ENCODE measurements at places on chromosomes 3 and 15.

DNA sequence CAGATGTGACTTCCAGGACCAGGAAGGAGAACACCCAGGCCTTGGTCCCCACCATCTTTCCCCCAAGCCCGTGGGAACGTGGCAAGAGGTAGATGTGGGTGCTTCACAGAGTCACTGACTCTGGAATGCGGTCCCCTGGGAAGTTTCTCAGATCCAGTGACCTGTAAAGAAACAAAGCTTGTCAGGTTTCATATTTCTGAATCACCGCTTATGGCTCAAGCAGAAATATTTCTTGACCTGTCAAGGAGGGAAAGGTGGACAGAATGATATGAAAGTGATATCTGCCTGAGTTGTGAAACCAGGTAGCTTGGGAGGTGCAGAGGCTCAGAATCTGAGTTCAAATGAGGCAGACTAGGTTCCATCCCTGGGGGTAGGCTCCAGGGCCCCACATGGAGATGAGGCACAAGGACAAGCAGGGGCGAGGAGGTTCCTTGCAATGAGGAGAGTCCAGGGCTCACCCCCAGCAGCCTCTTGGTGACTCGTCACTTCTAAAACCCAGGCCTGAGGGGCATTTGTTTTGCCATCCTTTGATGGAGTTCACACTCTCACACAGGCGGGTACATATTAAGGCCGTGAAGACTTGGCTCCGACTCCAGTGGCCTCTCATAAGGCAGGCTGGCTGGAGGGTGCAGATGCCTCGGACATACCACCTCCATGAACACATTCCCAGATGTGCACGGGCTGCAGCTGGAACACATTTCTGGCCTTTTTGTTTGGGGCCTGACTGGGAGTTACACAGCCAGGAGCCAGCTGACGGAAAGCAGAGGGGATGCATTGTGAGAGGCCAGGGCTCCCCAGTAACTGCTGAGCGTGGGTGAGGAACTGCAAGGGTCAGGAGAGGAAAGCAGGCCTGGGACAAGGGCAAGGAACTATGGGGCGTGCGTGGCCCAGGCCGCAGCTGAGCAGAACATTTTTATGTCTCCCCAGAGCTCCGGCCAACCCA is 1.3 kb downstream of the CILP start:
- DNase-seq = peak; percentile 7

DNA sequence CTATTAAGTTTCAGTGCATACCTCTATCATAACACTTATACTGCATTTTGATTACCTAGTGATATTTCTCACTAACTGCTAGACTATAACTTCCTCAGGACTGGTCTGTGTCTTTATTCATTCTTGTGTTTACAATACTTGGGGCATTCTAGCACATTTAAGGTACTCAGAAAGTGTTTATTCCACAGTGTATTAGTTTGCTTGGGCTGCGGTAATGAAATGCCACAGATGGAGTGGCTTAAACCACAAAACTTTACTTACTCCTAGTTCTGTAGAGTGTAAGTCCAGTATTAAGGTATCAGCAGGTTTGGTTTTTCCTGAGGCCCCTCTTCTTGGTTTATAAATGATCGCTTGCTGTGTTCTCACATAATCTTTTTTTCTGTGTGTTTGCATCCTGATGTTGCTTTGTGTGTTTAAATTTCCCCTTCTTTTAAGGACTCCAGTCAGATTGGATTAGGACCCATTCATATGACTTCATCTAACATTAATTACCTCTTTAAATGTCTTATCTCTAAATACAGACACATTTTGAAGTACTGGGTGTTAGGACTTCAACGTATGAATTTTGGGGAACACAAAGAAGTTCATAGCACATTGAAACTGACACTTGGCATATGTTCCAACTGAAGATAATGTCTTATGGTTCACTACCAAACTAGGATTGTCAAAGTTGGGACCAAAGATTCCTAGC is 23.9 kb downstream of the RNF111 start:
- no peak for DNase-seq

DNA sequence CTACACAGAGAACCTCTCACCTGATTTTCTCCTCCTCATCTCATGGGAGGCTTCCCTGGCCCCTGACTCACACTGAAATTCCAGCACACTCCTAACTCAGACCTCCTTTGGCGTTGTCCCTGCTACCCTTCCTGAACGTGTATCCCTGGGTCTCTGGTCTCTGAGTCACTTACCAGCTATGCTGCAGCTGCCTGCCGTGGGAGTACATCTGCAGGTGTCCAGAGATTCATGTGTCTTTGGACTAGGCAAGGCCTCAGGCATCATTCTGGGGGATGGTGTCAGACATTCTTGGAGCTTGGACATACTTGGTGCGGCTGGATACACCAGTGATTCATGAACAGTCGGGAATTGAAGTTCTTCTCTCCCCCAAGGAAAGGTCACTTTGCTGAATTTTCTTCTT is 148.8 kb upstream of the TRIM42 start:
- peak; percentile 87 for DNase-seq

GRCh38 chr3:78823859-78824258 is 943.9 kb downstream of the ROBO1 start:
- DNase-seq = peak; percentile 63

DNA sequence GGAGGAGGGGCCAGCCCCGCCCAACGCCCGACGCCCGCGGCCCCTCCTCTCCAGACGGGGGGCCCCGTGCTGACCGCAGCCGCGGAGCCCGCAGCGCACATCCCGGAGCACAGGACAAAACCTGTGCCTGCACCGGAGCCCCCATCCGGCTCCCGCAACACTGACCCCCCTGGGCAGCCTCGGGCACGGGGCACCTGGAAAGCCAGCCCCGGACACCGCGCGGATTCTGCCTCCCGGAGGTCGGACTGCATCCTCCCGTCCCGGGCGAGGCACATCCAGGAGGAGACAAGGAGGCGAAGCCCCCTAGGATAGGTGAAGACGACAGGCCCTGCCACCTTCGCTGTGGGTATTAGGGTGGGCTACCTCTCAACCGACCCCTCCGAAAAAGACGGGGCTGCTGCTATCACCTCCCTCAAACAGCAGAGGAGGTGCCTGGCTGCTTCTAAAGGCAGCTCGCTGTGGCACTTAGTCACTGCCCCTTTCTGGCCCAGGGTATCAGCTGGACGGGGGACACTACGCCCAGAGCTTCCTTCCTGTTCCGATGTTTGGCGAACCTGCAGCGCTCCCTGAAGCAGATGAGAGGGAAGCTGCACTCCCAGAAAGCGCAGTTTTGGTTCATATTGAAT is 10.6 kb downstream of the XXYLT1 start:
- peak; percentile 24 for DNase-seq

- DNase-seq = no peak
Measured at GRCh38 chr3:109597444-109597843, 260.1 kb upstream of the DPPA4 start.
